ENCODE measurements at places on chromosomes 11 and 22.
A peak's percentile ranks its signal among the peaks of the same experiment; 100 is the strongest.

GRCh38 chr11:96293598-96294021 lies 49.4 kb downstream of the MAML2 start:
- no peaks in the 10 kb centered on the region for H3K27me3 ChIP-seq
- DNase-seq, result peak; percentile 66
- H3K27ac ChIP-seq, result peak overlapping the region; percentile 35
- peaks cover 33% of the 10 kb centered on the region for H3K4me1 ChIP-seq
- no peaks in the 10 kb centered on the region for H3K36me3 ChIP-seq

DNA sequence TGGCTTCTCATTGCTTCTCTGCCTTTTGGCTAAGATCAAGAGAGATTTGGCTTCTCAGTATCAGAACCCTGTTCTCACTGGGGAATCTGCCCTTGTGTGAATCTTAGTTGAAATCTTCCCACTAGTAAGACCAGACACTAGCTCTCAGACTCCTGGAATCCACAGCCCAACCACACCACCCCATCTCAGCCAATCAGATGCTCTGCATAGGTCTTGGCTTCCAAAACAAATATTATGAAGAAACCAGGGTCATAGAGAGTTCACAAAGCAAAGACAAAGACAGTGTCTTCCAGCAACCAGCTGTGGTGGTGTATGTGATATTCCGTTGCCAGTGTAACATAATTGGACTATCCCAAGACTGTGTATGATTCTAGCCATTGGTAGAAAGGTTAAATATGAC lies 5.4 kb downstream of the OR8B12 start:
- no peaks in the 10 kb centered on the region for H3K36me3 ChIP-seq
- H3K27me3 ChIP-seq, result no peaks in the 10 kb centered on the region
- no peak overlapping the region for H3K4me3 ChIP-seq
- peak; percentile 16 for DNase-seq
- no peak overlapping the region for H3K27ac ChIP-seq

- H3K36me3 ChIP-seq, result no peaks in the 10 kb centered on the region
- H3K27me3 ChIP-seq, result peaks cover 5% of the 10 kb centered on the region
- H3K4me3 ChIP-seq, result no peak overlapping the region
- H3K4me1 ChIP-seq, result no peaks in the 10 kb centered on the region
Observed at GRCh38 chr22:19554834-19555404, 30.7 kb upstream of the CLDN5 start.

DNA sequence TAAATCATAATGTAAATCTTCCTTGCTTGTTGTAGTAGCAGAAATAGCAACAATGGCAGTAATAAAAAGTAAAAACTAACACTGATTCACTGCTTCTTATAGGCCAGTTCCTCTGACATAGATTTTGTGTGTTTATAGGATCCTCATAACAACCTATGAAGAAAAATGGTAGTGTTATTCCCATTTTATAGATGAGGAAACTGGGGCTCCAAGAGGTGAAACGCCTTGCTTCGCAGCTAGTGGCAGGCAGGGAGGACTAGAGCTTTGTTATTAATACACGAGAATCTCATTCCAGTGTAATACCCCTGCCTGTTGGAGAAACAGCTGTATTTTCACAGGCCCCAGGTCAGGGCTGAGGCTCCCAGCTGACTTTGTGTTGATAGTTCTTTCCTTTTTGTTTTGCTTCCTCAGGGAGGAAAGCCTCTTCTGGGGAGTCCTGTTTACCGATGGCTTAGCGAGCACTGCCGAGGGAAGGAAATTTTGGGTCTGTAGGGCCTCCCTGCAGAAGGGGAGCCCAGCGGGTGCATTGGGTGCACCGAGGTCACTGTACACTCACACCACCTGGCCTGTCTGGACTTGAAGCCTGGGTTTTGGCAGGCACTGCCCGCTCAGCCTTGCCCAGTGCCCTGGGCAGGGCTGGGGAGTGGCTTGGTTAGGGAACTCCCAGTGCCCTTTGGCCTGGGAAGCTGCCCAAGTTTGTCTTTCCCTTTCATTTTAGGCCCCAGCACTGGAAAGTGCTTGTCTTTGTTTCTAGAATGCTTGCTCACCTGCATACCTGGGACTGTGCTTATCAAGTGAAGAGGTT lies 13.5 kb downstream of the KIAA1671 start:
- no peaks in the 10 kb centered on the region for H3K27me3 ChIP-seq
- no peaks in the 10 kb centered on the region for H3K36me3 ChIP-seq
- H3K27ac ChIP-seq, result no peak overlapping the region
- no peak for DNase-seq
- H3K4me1 ChIP-seq, result peaks cover 20% of the 10 kb centered on the region

DNA sequence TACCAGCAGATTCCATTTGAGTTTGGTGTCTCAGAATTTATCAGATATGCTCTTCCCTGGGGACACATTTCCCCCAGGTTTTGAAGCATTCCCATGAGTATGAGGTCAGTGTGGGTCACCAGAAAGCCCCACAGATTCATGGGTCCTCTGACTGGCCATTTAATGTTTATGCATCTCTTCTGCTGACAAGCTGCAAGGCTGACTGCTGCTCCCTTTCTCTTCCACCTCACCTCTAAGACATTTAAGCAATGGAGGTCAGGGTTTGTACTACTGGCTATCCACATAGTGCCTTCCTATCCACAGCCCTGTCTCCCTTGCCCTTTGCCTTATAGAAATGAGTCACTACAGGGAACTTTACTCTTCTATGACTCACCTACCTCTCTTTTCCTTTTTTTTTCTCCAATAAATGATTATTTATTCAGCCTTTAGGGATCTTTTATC lies 106.0 kb upstream of the TIMP3 start:
- DNase-seq, result peak; percentile 88
- no peak overlapping the region for H3K4me3 ChIP-seq
- H3K27ac ChIP-seq, result peak overlapping the region; percentile 88
- H3K4me1 ChIP-seq, result peaks cover 44% of the 10 kb centered on the region

GRCh38 chr22:33401291-33401690 lies 343.1 kb upstream of the SYN3 start:
- H3K4me3 ChIP-seq, result no peak overlapping the region
- H3K36me3 ChIP-seq, result no peaks in the 10 kb centered on the region
- no peaks in the 10 kb centered on the region for H3K4me1 ChIP-seq
- peak; percentile 71 for DNase-seq
- no peaks in the 10 kb centered on the region for H3K27me3 ChIP-seq
- no peak overlapping the region for H3K27ac ChIP-seq

DNA sequence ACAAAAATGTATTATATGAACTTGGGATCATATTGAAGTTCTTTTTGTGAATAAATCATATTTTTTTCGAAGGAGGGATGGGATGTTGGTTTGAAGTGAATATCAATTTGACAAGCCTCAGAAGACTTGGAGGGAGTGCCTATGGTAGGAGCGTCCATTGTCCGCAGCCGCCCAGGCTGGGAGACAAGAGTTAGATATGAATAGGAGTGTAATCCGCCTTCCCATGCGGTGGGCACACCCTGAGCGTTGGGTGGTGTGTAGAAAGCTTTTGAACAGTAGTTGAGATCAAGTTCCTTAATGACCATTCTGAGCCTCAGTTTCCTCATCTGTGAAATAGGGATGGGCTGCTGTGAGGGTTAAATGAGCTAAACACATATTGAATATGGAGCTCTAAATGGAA lies 7.0 kb downstream of the CD82 start:
- no peaks in the 10 kb centered on the region for H3K27me3 ChIP-seq
- no peaks in the 10 kb centered on the region for H3K36me3 ChIP-seq
- no peak for DNase-seq
- H3K4me1 ChIP-seq, result peaks cover 34% of the 10 kb centered on the region
- no peak overlapping the region for H3K4me3 ChIP-seq
- no peak overlapping the region for H3K27ac ChIP-seq

- H3K4me1 ChIP-seq, result peaks cover 40% of the 10 kb centered on the region
- H3K27me3 ChIP-seq, result no peaks in the 10 kb centered on the region
- DNase-seq, result peak; percentile 91
- no peaks in the 10 kb centered on the region for H3K36me3 ChIP-seq
- H3K27ac ChIP-seq, result peak overlapping the region; percentile 51
- no peak overlapping the region for H3K4me3 ChIP-seq
Observed at GRCh38 chr11:73463359-73463758, 87.2 kb downstream of the RELT start.

- DNase-seq, result no peak
- no peaks in the 10 kb centered on the region for H3K36me3 ChIP-seq
- no peaks in the 10 kb centered on the region for H3K27me3 ChIP-seq
- no peak overlapping the region for H3K4me3 ChIP-seq
- no peaks in the 10 kb centered on the region for H3K4me1 ChIP-seq
Observed at GRCh38 chr11:41282395-41282794, 177.1 kb downstream of the LRRC4C start.

DNA sequence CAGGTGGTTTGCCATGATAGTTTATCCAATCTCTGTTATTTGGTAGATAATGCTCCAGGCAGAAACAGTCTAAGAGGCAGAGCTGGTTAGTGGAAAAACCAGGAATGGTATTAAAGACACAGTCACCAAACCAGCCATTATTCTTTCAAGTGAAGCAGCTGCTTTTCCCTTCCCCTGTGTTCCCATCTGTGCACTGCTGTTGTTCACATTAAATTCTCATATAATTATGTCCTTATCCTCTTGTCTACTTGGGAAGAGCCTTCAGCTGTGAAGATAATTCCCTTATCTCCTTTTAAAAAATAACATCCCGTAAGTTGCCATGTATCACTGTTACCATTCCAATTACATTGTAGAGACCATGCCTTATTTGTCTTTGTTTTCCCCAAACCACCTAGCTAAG lies 5.2 kb upstream of the TBCEL start:
- no peak overlapping the region for H3K4me3 ChIP-seq
- H3K27ac ChIP-seq, result no peak overlapping the region
- DNase-seq, result no peak
- H3K27me3 ChIP-seq, result no peaks in the 10 kb centered on the region
- no peaks in the 10 kb centered on the region for H3K4me1 ChIP-seq
- no peaks in the 10 kb centered on the region for H3K36me3 ChIP-seq
